ENCODE measurements at places on chromosomes 7 and 10.

DNA sequence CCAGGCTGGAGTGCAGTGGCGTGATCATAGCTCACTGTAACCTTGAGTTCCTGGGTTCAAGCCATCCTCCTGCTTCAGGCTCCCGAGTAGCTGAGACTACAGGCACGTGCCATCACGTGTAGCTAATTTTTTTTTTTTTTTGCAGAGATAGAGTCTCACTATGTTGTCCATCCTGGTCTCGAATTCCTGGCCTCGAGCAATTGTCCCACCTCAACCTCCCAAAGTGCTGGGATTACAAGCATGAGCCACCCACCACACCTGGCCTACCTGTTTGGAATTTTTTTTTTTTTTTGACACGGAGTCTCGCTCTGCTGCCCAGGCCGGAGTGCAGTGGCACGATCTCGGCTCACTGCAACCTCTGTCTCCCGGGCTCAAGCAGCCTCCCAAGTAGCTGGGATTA is 117.1 kb upstream of the PARD3 start:
- no peak for DNase-seq

DNA sequence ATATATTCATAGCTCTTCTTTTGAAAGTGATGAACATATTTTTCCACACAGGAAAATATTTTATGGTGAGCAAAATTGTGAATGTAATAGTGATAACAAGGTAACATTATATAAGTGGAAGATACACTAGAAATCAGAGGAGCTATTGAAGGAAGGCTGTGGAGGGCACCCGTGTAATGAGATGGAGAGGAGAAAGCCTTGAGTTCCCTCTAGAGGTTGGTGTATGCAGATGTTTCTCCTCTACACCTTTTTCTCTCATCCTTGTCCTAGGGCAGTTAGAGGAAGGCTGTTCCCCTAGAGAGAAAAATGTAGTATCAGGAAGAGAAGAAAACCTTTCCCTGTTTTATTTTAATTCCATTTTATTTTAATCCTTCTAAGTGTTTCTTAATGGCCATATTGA is 54.6 kb upstream of the NRG3 start:
- no peak for DNase-seq

- no peak for DNase-seq
Observed at GRCh38 chr10:79354141-79354540, 6.9 kb downstream of the PPIF start.

DNA sequence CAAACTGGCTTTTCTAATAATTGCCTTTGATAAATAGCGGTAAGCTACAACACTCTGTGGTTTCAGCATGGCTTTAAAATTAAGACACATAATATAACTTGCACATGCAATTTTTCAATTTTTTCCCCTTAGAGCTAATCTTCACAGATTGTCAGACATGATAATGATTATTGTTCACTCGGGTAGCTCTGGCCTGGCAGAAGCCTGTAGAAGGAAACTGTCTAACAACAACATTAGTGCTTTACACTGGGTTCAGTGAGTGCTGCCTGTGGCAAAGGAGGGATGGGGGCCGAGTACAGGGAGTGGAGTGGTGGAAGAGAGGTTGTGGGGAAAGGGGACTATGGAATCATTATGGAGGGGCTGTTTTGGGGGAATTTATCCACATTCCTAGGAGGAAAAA is 67.2 kb upstream of the AUTS2 start:
- no peak for DNase-seq

- DNase-seq: no peak
Observed at GRCh38 chr10:3978174-3978573, 193.2 kb upstream of the KLF6 start.

GRCh38 chr7:171364-171904 is 20.9 kb upstream of the FAM20C start:
- DNase-seq: no peak

GRCh38 chr10:48477141-48477540 is 127.7 kb downstream of the ARHGAP22 start:
- DNase-seq: no peak

GRCh38 chr10:94194256-94194655 is 168.5 kb downstream of the NOC3L start:
- no peak for DNase-seq

DNA sequence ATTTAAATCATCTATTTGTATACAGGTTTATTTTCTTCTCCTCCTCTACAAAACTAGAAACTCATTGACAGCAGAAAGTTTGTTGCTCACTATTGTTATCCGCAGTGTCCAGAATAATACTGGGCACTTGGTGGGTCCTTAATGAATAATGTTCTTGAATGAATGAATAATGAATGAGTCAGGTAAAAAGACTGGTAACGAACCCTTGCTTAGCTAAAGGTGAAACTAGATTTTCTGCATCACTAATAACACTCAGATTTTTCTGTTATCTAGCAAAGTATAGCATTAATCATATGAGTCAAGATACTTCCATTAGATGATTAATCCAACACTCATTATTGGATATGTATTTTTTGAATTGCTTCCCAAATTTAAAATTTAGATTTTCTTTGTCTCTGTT is 953.2 kb downstream of the SORCS3 start:
- DNase-seq: no peak

- no peak for DNase-seq
Observed at GRCh38 chr7:105987046-105987445, 24.0 kb downstream of the CDHR3 start.

DNA sequence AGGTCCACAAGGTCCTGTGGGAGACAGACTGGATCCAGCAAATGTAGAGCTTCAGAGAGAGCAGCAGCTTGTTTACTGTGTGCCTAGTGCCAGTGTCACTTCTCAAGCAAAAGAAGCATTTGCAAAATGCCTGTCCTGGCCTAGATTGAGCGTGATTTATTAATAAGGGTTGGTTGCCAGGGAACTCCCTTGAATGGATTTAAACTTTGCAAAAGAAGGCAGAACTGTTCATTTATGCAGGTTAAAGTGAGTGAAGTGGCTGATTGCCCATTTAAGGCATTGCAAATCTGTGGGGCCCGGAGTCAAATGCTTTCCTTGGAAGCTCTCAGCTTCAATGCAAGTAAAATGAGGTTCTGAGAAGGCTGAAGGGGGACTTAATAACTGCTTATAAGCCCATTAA is 71.3 kb downstream of the CDHR3 start:
- no peak for DNase-seq

GRCh38 chr7:9028012-9028411 is 594.6 kb downstream of the NXPH1 start:
- DNase-seq: no peak
